ENCODE measurements at places on chromosomes 6 and 20.

DNA sequence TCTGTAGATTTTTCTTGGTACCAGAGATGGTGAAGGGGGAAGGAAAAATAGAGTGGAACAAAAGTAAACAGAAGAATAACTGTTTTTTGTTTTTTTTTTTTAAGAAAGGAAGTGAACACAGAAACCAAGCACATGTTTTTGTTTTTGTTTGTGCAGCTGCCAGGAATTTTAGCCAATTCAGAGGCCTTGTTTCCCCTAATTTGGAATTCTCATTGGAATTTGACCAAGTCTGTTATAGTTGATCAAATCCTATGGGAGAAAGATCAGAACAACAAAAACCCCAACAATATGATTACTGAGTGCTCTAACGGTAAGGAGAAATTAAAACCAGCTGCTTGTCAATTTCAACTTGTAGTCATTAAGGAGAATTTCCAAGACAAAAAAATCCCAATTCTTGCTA lies 18.2 kb upstream of the IL22RA2 start:
- no peak for DNase-seq

DNA sequence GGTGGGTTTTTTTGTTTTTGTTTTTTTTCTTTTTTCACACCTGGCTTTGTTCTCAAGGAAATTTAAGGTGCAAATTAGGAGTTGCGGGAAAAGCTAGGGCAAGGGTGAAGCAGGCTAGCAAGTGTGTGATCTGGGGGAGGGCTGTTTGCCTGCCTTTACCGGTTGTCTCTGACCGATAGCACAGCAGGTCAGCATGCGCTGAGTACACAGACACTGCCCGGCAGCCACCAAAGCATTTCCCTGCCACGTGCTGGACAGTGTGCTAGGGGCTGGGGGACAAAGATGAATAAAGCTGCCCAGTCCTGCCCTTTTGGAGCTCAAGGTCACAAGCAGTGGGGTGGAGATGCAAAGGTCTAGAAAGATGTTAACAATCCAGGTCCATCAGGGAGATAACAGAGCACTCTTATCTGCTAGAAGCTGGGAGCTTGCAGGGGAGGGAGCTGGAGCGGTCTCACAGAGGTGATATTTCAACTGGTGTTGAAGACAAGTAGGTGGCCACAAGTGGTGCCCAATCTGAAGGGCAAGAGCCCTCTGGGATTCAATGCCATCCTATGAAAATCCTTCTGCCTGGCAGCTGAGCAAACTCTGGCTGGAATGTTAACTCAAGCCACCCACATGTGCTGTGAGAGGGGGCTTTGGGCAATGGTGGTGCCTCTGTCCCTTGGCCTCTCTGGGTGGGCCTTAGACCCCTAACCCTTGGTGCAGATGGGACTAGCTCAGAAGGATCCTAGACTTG lies 24.5 kb downstream of the TTBK1 start:
- no peak for DNase-seq

GRCh38 chr20:31934491-31934890 lies 17.4 kb downstream of the PDRG1 start:
- no peak for DNase-seq

GRCh38 chr6:112806163-112806865 lies 459.2 kb downstream of the RFPL4B start:
- DNase-seq, result no peak

DNA sequence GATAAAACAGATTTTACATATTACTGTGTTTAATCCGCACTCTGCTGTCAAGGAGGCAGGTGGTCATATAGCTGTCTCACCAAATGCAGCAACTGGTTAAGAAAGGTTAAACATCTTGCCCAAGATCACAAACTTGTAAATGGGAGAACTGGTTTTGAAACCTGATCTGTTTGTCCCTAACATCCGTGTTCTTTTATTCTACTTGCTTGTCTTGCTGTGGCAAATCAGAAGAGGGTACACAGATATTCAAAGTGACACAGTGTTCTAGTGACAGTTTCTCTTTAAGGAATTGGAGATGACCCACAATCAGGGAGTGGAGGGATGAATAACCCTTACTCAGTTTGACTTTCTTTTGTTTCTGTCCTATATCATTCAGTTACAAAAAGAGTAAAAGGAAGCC lies 83.0 kb upstream of the SGK1 start:
- DNase-seq, result no peak

GRCh38 chr6:122432816-122433215 lies 33.4 kb downstream of the HSF2 start:
- DNase-seq, result no peak

GRCh38 chr6:56927538-56928453 lies 27.1 kb upstream of the BEND6 start:
- no peak for DNase-seq

GRCh38 chr6:25202504-25202903 lies 76.7 kb upstream of the CARMIL1 start:
- no peak for DNase-seq

- DNase-seq, result no peak
Observed at GRCh38 chr6:43800746-43801494, 30.9 kb downstream of the VEGFA start.

DNA sequence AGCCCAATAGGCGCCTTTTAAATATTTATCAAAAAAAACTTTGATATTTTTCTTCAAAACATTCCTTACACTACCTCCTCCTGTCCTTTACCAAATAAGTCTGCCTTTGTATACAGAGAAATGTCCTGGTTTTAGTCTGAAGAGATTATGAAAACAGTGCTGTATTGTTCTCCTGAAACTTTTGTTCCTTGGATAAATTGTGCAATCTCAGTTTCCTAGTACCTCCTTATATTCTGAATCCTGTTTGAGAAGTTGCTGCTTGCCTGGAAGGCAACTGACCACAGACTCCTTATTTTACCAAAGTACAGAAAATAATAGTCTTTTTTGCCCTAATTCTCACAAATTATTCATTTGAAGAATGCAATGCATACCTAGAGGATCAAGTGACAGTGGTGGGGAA lies 349.5 kb downstream of the EPHA7 start:
- DNase-seq, result peak; percentile 68

GRCh38 chr6:161947371-161947770 lies 673.5 kb upstream of the AGPAT4 start:
- no peak for DNase-seq

DNA sequence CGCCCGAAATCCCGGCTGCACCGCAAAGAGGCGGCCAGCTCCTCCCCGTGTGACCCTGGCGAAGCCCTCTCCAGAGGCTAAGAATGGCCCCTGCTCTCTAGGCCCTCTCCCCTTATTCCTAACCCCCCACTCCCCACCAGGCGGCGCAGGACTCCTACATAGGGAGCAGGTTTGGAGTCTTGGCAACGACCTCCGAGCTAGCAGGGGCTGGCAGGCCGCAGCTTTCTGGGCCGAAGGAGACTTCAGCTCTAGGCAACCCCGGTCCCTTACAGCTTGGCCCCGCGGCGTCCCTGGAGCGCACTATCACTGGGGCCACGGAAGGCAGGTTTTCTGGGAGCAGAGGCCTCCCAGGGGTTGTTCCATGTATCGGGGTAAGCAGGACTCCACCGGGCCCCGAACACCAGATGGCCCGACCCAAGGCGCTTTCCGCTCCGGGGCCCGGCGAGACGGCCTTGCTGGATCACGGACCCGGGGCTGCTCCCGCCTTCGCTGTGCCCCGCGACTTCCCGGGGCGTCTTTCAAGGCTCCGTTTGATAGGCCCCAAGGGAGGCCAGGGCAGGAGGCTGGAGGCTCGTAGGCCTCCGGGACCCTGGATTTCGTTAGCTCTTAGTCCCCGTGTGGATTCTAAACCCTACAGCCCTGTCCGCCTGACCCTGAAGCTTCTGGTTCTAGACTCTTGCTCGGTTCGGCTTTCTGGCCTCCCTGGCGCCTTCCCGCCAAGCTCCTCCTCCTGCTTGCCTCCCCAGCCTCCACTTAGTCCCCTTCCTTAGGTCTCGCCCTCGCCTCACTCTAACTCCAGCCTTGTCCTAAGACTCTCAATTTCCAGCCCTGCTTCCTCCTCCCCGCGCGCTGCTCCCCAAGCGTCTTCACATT lies 1.9 kb downstream of the SLC32A1 start:
- peak; percentile 46 for DNase-seq

DNA sequence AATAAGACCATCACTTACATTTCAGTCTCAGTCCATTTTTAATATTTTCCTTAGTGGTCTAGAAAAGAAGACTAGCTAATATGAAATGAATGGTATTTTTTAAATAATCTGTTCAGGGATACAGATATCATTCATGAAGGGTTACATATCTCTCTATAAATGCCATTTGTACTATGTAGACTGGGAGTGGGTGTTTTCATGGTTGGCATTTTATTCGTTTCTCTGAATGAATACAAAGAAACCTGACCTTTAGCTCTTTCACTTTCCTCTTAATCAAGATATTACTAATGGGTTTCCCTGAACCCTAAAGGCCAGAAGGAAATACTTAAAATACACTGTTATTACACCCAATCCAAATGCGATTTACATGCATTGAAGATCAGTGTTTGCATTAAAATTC lies 788.9 kb downstream of the TBC1D32 start:
- no peak for DNase-seq

GRCh38 chr6:165186441-165187205 lies 122.8 kb downstream of the C6orf118 start:
- DNase-seq, result no peak

- DNase-seq, result peak; percentile 81
Observed at GRCh38 chr6:28542440-28543296, 17.0 kb downstream of the GPX5 start.

DNA sequence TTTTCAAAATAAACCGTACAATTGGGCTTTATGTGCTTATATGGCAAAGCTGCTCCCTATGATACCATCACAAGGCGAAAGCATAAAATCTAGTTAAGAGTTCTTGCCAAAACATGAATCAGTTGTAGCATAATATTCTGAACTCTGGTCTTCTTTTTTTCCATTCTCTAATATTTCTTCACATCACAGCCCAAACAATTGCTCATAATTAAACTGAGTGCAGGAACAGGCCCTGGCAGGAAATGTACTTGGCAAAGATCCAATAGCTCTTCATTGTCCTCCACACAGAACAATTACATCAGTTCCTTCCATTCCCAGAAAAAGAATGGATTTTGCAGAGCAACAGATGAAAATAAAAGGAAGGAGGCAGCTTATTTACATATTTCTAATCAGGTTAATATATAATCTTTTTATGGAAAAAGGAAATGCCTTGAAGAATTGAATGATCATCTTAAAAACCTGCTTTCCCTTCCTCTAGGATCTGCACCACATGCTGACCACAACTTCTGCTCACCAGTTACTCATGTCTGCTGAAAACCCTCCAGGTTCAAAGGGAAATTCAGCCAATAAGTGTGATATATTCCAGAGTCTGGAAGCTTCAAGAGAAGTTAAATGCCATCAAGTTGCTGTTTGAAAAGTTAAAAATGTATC lies 123.3 kb upstream of the COL21A1 start:
- DNase-seq, result peak; percentile 96

- no peak for DNase-seq
Observed at GRCh38 chr6:81727876-81728517, 24.5 kb downstream of the TENT5A start.

GRCh38 chr6:292506-293192 lies 362 bp downstream of the DUSP22 start:
- peak; percentile 39 for DNase-seq

DNA sequence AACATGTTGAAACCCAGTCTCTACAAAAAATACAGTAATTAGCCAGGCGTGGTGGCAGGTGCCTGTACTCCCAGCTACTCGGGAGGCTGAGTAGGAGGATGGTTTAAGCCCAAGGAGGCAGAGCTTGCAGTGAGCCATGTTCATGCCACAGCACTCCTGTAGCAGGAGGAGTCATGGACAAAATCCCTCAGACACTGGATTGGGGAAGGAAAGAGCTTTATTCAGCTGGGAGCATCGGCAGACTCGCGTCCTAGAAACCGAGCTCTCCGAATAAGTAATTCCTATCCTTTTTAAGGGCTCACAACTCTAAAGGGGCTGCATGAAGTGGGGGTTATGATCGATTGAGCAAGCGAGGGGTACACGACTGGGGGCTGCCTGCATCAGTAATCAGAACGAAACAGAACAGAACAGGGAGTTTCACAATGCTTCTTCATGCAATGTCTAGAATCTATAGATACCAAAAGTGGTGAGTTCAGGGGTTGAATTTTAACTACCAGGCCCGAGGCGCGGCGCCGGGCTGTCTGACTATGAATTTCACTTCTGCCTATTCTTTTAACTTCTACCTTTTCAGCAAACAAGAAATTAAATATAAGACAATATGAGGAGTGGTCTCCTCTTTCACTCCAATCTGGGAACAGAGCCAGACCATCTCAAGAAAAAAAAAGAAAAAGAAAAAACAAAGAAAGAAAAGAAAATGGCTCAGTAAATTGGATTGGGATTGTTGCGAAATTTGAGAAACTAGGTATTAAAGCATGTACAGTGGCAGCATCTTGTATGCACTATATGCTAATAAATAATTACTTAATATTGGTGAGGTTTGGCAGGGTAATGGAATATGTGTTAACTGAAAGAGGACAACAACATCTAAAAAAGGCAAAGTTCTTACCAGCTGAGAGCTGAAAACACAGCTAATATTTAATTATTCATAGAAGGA lies 23.6 kb downstream of the HMGN4 start:
- no peak for DNase-seq

- no peak for DNase-seq
Observed at GRCh38 chr20:8094850-8095249, 37.2 kb upstream of the PLCB1 start.
